B cell (primary cell): ENCODE measurements at places on chromosomes 7 and 10.

DNA sequence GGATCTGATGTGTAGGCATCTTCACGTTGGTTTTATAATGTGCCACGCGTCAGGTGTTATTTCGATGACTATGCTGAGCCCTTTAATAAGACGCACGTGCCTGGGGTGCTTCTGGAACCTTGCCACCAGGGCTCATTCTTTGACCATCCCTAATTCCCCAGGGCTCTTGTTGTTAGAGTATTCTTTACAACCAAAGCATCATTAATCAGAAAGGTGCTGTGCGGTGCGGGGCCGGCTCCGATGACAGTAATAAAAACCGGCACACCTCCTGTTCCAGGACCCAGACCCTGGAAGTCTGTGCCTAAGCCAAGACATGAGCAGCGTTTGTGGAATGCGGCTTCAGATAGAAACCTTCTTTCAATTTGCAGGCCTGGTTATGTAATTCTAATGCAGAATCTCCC lies 58.4 kb downstream of the MGMT start:
- DNase-seq = no peak

DNA sequence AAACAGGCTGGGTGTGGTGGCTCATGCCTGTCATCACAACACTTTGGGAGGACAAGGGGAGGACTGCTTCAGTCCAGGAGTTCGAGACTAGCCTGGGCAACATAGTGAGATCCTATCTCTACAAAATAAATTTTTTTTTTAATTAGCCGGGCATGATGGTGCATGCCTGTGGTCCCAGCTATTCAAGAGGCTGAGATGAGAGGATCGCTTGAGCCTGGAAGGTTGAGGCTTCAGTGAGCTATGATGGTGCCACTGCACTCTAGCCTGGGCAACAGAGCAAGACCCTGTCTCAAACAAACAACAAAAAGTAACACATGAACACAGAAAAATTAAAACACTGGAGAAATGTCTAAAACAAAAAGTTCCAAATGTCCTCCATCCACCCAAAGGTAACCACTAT lies 22.9 kb downstream of the PIK3AP1 start:
- DNase-seq = no peak

DNA sequence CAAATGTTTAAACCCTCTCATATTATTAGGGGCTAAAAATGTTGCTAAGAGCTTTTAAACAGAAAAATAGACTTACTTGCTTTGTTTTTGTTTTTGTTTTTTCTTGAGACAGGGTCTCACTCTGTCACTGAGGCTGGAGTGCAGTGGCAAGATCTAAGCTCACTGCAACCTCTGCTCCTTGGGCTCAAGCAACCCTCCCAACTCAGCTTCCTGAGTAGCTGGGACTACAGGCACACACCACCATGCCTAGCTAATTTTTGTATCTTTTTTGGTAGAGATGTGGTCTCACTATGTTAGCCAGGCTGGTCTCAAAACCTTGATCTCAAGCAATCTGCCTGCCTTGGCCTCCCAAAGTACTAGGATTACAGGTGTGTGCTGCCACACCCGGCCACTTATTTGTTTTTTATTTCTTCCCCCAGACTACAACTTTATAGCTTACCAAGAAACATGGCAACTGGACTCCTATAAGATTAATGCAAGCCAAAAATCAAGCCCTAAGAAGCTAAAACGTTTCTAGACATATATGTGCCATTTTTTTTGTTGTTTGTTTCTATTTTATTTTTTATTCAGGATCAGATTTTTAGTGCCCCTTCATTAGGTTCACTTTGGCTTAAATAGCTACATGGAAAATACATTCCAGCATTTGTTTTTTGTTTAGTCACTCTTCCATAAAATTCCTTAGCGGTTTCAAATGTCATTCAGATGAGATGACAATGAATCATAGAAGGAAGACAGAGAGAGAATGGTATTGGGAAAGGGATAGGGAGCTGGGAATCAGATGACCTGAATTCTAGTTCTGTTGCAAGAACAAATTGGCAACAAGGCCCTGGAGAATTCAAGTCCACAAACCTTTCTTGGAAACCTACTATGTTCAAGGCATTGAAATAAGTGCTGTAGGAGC lies 163.4 kb upstream of the MKLN1 start:
- no peak for DNase-seq

GRCh38 chr7:4888161-4888560 lies 4.6 kb upstream of the RADIL start:
- no peak for DNase-seq

DNA sequence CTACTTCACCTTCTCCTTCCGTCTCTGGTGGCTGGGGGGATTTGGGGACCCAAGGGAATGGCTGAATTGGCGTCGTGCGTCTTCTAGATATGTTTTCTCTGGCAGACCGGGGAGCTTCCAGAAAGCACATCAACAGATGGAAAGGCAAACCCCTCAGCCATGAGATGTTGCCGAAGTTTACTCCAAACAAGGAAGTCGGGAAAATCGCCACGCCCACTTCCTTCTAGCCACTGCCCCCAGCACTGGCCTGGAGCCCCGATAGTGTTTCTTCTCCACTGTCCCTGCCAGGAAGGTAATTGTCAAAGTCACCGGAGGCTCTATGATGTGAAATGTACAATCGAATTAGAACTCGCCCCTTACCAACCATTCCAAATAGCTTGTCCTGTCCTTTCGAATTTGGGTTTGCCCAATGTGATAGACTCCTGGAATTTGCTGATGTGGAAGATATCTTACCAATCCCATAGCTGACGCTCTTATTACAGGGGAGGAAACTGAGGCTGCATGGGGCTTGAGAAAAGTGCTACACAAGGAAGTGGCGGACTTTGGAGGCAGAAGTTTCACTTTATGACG lies 191.0 kb downstream of the LSM5 start:
- no peak for DNase-seq

GRCh38 chr7:33861947-33862346 lies 43.4 kb upstream of the BMPER start:
- no peak for DNase-seq

DNA sequence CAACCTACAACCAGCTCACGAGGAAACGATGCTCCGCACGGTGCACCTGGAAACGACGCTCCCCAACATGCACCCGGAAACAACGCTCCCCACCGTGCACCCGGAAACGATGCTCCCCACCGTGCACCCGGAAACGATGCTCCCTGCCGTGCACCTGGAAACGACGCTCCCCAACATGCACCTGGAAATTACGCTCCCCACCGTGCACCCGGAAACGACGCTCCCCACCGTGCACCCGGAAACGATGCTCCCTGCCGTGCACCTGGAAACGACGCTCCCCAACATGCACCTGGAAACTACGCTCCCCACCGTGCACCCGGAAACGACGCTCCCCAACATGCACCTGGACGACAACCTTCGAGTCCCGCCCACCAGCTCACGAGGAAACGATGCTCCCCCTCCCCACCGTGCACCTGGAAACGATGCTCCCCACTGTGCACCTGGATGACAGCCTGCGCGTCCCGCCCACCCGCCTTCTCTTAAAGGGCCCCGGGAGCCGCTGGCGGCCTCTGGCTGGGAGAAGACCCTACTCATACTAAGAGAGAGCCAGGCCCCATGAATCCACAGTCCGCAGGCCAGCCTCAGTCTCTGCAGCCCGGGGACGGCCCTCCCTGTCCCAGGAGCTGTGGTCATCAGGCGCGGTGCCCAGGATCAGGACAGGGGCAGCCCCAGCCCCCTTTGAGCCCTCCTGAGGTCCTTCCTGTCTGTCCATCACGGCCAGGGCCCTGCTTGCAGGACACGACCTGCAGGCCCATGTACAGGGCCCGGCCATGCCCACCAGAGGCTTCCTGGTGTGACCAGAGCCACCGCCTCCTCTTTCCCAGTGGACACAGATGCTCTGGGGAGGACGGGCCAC lies 98.3 kb downstream of the PDGFA start:
- no peak for DNase-seq

DNA sequence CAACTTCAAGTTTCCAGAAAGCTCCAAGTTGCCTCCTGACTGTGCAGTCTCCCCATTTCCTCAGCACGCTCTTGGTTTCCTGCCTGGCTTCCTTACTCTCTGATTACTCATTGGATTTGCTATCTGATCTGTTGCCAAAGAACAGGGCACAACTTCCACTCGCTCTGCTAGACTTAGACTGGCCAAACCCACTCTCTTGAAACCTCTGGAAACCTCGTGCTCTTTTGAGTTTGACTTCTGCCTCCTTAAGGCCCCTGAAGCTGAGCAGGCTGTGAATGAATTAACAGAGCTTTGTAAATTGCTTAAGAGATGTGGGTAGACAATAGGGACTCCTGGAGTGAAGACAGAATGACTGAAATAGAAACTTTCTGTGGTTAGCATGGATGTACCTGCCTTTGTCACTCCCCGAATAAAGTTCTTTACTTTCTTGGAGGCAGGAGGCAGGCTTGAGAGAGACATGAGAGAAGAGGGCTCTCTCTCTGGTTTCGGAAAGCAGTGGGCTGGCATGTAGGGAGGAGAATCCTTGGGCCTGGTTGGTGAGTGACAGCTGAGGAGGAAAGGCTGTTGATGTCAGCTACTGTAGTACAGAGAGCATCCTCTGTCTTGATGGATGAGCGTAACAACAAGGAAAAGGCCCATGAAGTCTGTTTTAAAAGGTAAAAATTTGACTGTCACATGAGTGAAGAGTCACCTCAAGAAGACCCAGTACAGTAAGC lies 70.8 kb downstream of the CHN2 start:
- no peak for DNase-seq

GRCh38 chr7:32661501-32661900 lies 166.2 kb downstream of the AVL9 start:
- DNase-seq = no peak

- DNase-seq = no peak
Observed at GRCh38 chr7:155287284-155287935, 10.3 kb upstream of the INSIG1 start.

DNA sequence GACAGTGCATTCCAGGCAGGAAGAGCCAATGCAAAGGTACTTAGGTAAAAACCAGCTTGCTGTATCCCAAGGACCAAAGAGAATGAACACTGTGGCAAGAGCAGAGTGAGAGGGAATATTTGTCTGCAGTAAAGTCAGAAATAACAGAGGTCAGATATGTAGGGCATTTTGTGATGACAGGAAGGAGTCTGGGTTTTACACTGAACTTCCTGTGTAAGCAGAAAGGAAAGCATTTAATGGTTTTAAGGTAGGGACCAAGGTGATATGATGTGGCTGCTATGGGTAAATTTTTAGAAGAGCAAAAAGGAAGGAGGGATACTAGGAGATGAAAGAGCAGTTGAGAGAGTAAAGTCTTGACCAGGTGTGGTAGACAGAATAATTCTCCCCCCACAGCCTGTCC lies 10.1 kb downstream of the ABCB1 start:
- no peak for DNase-seq

DNA sequence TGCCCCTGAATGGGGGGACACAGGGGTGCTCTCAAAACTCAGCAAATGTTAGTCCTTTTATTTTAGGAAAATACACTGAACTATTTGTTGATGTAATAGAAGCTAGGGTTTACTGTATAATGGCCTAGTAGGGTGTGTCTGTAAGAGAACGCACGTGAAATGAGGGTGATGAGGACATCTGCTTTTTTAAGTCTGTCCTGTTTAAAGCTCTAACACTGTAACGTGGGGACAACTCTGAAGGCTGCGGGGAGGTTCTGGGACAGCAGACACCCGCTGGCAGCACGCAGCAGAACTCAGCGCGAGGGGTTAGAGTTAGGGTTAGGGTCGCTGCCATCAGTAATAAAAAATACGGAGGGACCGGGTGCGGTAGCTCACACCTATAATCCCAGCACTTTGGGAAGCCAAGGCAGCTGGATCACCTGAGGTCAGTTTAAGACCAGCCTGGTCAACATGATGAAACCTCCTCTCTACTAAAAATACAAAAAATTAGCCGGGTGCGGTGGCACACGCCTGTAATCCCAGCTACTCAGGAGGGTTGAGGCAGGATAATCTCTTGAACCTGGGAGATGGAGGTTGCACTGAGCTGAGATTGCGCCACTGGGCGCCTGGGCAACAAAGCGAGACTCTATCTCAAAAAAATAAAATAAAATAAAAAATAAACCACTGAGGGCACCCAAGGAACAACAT lies 98.0 kb downstream of the CTBP2 start:
- DNase-seq = no peak

GRCh38 chr10:55330486-55330885 lies 529.5 kb upstream of the PCDH15 start:
- DNase-seq = no peak

- DNase-seq = no peak
Observed at GRCh38 chr10:61765176-61766087, 102.7 kb downstream of the CABCOCO1 start.

DNA sequence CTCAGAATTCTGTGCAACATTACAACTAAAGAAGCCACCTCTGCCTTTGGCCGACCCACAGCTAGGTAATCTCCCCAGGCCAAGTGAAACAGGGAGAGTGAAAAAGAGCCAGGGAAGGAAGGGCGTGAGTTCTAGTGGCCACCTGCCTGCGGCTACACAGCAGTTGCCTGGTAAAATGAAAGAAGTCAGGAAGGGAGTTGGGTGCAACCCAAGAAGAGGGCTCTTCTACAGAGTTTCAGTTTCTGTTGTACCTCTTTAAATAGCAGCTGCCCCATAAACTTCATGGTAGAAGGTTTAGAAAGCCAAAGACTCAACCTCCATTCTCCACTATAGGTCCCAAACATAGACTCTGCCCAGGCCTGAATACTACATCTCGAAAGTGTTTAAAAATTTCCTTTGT lies 76.2 kb upstream of the TMEM168 start:
- no peak for DNase-seq

GRCh38 chr10:7819121-7819460 lies 786 bp downstream of the TAF3 start:
- peak; percentile 42 for DNase-seq

DNA sequence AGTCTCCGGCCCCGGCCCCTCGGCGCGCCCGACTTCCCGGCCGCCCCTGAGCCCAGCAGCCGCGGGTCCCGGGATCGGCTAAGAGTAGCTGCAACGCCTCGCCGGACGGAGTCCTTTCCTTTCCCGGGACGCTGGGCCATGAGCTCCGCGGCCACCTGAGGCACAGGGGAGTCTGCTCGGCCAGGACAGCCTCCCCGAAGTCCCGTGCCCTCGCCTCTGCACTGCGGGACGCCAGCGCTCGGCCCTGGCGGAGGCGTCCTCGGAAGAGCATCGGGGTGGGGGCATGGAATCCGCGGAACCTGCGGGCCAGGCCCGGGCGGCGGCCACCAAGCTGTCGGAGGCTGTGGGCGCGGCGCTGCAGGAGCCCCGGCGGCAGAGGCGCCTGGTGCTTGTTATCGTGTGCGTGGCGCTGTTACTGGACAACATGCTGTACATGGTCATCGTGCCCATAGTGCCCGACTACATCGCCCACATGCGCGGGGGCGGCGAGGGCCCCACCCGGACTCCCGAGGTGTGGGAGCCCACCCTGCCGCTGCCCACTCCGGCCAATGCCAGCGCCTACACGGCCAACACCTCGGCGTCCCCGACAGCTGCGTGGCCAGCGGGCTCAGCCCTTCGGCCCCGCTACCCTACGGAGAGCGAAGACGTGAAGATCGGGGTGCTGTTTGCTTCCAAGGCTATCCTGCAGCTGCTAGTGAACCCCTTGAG lies 502 bp downstream of the SLC18A3 start:
- DNase-seq = no peak

DNA sequence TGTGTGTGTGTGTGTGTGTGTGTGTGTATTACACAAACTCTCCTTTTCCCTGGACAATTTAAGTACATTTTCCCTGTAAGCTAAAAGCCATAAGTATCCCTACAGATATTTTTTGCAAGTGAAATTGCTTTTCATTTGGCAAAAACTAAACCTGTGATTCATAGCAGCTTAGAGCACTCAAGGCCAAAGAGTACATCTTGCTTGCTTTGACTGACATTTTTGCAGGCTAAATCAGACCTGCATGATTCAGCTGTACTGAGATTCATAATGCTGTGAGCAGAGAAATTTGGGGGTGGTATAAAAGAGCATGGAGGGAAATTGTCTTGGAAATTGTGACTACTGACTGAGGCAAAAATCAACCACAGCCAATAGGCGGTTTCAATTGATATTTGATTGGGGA lies 500.4 kb downstream of the GFRA1 start:
- no peak for DNase-seq
